ENCODE measurements at places on chromosomes 12 and 14. TPM values are rescaled to one million over a fixed set of nuclear protein-coding genes. Genes with fewer than 3 reads are reported as not detected.

DNA sequence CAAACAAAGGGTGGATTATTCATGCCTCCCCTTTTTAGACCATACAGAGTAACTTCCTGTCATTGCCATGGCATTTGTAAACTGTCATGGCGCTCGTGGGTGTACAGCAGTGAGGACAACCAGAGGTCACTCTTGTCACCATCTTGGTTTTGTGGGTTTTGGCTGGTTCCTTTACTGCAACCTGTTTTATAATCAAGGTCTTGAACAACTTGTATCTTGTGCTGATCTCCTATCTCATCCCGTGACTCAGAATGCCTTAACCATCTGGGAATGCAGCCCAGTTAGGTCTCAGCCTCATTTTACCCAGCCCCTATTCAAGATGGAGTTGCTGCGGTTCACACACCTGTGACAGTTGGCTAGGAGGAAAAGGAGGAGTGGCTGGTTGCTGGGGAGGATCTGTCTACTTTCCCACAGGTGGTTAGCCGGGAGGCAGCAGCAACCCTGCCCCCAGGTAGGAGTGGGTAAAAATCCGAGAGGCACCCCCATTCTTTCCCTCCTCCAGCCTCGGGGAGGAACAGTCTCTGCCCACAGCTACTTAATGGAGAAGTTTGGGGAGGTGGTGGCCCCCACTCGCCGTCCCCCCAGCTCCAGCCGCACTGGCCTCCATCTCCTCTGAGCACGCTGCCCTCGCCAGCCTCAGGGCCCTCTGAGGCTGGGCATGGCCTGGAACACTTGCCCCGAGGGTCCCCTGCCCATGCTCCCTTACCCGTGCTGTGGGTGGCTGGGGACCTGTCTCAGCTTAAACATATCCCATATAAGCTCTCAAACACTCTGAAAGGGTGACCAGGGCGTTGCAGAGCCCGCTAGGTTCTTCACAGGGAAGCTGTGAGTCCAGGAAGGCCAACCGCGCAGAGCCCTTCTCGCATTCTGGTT, 41.7 kb downstream of the SMIM41 start:
- DNase-seq, result no peak

- DNase-seq, result no peak
These were observed 71.6 kb upstream of the USP44 start for GRCh38 chr12:95622879-95623278.

GPR84 gene
- 2.4 TPM for total RNA-seq

- no peak for DNase-seq
These were observed 4.2 kb upstream of the SLC8A3 start for GRCh38 chr14:70192915-70193314.

DNA sequence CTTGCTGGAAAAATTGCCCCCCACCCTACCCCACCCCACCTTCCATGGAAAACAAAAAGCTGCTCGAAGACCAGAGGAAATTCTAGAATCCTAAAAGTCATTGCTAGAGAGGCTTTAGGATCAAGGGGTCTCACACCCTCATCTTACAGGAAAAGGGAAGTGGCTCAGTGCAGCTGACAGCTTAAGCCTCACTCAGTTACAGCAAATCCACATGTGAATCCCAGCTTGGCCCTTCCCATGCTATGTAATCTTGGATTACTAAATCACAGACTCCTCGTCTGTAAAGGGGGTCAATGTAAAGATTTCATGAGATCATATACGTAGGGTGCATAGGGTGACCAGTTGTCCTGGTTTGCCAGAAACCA, 25.9 kb downstream of the CMKLR1 start:
- DNase-seq, result no peak

DENND5B gene
- total RNA-seq, result 0.10 TPM

DNA sequence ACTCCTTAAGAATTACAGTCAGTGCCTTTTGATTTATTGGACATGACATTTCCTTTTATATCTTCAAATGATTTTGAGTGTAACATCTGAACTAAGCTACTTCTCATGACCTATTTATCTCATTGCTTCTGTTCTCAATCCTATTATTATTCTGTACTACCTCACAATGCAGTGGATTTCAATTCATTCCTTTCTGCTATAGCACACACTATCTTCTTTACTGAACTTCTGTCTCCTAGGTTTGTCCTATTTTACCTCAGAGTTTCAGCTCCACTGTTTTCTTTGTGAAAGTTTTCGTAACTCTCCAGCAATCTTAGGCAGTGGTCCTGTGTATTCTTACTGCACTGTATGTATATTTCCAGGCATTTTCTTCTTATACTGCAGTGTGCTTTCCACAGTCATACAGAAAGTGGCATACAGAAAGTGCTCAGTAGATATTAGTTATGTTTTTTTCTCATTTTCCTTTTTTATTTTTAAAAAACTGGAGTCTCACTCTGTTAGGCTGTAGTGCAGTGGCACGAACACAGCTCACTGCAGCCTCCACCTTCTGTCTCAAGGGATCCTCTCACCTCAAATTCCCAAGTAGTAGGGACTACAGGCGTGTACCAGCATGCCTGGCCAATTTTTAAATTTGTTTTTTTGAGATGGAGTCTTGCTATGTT, 368.6 kb upstream of the RGS6 start:
- no peak for DNase-seq

DNA sequence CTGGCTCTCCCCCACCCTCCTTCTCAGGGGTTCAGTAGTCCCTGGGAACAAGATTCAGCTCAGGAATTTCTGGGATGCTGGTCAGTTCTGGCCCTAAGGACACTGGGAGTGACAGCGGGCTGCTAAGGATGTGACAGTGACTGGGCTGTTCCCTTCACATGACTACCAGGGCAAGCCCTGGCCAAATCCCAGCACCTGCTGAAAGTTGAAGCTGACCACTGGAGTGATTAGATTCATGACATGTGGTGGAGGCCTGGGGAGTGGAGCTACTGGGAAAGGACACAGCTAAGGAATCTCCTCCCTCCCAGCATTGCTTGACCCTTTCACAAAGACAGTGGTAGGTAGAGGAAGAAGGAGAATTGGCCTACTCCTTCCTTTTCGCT, 204.9 kb downstream of the DAD1 start:
- no peak for DNase-seq
